ENCODE measurements at places on chromosomes 11 and 22. TPM values are rescaled to one million over a fixed set of nuclear protein-coding genes. Genes with fewer than 3 reads are reported as not detected.
A peak's percentile ranks its signal among the peaks of the same experiment; 100 is the strongest.

GRCh38 chr11:100546714-100547113, 140.4 kb upstream of the ARHGAP42 start:
- no peak for DNase-seq

- no peak for DNase-seq
Observed at GRCh38 chr11:116079580-116079979, 575.4 kb upstream of the CADM1 start.

- DNase-seq: peak; percentile 37
Observed at GRCh38 chr11:30585892-30586250, 282 bp downstream of the MPPED2 start.

DNA sequence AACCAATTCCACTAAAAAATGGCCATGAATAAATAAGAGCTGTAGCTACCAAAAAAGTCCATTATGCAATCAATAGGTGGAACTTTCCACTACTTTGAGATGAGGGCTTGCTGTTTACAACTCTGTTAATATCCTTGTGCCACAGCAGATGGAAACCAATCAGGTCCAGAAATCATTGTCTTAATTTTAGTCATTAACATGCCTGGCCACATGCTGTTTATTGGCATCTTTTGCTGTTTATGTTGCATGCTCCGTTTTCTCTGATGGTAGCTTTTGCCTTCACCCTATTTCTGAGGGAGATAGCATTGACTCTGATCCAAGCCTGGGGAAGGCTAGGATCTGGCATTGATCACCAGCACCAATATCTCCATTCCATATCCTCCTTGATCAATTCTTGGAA, 192.9 kb upstream of the SEZ6L start:
- no peak for DNase-seq

GRCh38 chr11:2794046-2794967, 91.3 kb downstream of the CDKN1C start:
- peak; percentile 9 for DNase-seq

- no peak for DNase-seq
Observed at GRCh38 chr11:132343445-132344175, 973.2 kb downstream of the NTM start.

Gene MYRF
- total RNA-seq: 0.14 TPM

DNA sequence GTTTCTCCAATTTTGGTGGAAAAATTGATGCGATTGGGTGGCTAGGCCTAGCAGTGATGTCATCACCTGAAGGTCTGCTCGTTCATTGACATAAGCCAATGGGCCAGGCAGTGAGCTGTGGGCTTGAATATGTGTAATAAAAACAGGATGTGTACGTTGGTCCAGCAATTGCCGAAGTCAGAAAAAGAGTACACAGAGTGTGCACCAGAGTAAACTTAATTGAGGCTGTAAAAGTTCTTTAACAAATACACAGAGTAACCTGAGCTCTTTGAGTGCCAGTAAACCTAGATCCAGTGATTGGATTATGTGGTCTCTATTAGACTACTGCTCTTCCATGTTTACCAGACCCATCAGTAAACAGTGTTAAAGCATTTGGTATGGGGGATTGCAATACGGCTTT, 13.0 kb upstream of the GLYATL1 start:
- no peak for DNase-seq

Gene KCNA4
- total RNA-seq: 5.3 TPM

- no peak for DNase-seq
Observed at GRCh38 chr11:31798057-31798553, 13.0 kb downstream of the PAX6 start.
